Activated naive CD4-positive, alpha-beta T cell (primary cell): ENCODE measurements at places on chromosomes 7 and 10.

DNA sequence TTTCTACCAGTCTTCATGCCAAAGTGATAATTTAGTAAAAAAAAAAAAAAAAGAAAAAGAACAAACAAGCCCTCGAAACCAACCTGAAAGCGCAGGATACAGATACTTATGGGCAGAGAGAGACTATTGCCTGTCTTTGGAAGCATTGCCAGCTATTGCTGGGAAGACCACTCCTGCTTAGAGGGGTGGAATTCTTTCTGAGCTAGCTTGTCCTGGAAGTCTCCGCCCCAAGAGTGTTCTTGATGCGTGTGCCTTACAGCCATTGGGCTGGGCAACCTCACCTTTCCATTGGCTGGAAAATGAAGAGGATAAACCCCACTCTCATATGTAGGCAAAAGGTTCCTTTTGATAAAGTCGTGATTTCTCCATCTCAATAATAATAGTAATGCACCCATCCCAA, 19.9 kb upstream of the INSYN2A start:
- DNase-seq = no peak

GRCh38 chr7:76047811-76048667, at the start of the genes MDH2 and STYXL1:
Gene MDH2, plus strand, starts transcription at chr7:76048106. Its CDS starts 55 bp downstream, at chr7:76048161.
Gene STYXL1, minus strand, starts transcription at chr7:76048000. Its CDS starts 17,477 bp downstream, at chr7:76030523.
- DNase-seq = peak; percentile 71

DNA sequence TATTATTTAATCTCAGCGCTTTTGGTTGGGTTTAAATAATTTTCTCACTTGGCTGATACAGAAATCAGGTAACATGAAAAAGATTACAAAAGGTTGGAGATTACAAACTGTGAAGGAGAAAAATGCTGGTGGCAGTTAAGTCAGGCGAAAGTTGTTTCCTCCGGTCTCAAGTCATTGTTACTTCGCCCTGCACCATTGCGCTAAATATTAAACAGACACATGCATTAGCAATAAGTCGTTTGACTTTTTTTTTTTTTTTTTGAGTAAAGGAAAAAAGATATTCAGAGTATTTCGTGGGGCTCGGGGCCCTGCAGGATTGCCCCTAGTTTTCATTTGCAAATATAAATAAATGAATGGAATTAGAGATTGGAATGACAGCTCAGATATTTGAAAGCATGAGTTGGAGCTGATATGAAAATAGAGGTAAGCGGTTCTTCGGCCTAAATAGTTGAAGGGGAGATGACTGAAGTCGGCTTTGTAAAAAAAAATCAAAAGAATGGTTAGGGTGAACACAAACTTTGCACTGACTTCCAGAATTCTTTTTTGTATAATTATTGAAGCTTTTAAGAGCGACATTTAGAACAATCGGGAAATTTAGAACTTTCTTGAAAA, 914 bp downstream of the SDHAF3 start:
- DNase-seq = no peak

- no peak for DNase-seq
Observed at GRCh38 chr10:115974351-115974750, 298.7 kb downstream of the GFRA1 start.

- DNase-seq = no peak
Observed at GRCh38 chr7:13282377-13282980, 595.0 kb downstream of the ARL4A start.

DNA sequence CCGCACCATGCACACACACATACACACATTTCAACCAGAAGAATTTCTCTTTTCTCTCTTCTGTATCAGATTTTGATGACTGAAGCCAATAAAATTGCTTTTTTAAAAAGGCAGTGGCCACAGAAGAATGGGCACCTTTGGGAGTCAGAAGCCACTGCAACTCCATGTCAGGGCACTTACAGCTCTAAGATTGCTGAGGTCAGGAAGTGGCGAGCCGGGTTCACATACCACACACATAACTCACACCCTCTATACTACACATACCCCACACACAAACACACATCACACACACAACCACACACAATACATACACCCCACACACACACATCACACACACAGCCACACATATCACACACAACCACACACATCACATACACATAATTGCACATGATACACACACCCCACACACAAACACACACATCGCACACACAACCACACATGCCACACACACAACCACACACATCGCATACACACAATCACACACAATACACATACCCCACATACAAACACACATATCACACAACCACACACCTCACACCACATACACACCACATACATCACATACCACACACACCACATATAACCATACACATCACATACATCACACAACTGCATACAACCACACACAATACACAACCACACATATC, 31.2 kb downstream of the GPRIN2 start:
- DNase-seq = no peak

GRCh38 chr7:82039621-82040020, 269.8 kb upstream of the HGF start:
- no peak for DNase-seq

GRCh38 chr7:92932450-92932849, 96.1 kb upstream of the CDK6 start:
- DNase-seq = no peak

- no peak for DNase-seq
Observed at GRCh38 chr7:127114742-127115265, 137.9 kb downstream of the GRM8 start.

GRCh38 chr10:20709708-20710107, 187.4 kb downstream of the NEBL start:
- DNase-seq = no peak

- DNase-seq = peak; percentile 1
Observed at GRCh38 chr7:129989466-129989865, 36.7 kb upstream of the UBE2H start.

GRCh38 chr10:71053169-71053895, 159.0 kb upstream of the UNC5B start:
- DNase-seq = no peak

- DNase-seq = no peak
Observed at GRCh38 chr10:6108631-6109443, 20.0 kb downstream of the RBM17 start.

- no peak for DNase-seq
Observed at GRCh38 chr10:132977076-132977475, 34.7 kb upstream of the CFAP46 start.

- no peak for DNase-seq
Observed at GRCh38 chr7:149085866-149086265, 4.7 kb downstream of the ZNF786 start.

DNA sequence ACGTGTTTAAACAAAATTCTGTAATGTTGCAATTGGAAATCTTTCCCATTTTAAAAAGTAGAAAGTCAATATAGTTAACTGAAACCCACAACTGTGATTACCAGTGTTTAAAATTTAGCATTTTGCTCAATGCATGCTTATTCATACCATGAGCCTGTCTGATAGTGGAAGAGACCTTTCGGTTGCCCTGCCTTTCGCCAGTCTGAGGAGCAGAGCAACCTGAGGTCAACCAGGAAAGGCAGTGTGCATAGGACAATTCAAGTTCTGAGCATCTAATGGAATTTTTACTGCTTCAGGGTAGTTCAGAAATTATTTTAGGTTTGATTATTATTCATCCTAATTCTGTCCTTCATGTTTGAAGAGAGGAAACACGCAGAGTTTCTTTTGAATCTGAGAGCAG, 100.8 kb downstream of the CUBN start:
- DNase-seq = no peak

- DNase-seq = no peak
Observed at GRCh38 chr10:132674311-132674710, 111.6 kb downstream of the NKX6-2 start.

DNA sequence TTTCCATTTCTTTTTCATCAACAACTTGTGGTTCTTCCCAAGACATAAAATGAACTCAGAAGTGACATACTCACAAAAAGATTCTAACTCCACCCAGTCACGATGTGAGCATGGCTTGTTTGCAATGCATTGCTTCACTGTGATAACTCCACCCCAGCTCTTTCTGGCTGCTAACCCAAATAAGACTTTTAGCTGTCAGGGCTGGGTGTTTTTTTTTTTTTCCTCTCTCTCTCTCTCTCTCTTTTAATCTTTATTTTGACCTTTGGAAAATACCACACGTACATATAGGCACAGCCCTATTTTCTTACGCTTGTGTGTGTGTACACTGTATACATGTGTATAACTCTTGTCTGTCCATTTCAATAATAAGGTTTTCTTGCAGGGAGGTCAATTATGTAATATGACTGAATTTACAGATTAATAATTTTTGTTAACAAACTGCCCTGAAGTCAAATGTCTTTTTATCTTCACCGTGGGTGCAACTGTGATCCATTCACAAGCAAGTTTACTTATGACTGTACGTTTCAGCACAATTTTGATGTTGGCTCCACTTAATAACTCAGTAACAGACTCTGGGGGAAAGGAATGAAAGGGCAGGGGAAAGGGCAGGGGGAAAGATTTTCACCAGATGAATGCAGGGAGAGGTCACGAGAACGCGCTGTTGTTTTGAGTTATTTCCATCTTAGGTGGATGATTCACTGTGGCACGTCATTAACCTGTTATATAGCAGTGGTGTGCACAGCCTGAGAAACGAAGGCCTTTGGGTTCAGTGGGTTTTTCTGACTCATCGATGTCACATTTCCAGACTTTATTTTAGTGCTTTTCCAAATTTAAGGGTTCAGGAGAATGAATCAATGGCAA, 49.1 kb downstream of the APBB1IP start:
- no peak for DNase-seq

- no peak for DNase-seq
Observed at GRCh38 chr10:63603709-63604445, 82.7 kb downstream of the REEP3 start.

DNA sequence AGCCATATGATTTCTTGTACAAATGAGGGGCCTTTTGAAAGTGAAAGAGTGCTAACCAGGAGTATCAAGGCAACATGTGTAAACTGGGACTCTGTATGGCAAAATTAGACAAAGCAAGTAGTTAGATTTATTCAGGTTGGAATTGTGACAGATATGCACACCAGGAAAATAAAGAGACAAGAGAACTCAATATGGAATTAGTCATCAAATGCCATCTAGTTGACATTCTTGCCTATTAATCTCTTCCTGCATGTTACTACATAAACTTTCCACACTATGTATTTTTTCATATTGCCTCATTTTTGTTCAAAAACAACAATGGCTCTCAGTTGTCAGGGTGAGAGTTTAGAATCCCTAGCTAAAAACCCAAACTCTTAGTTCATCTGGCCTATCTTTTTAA, 799.0 kb downstream of the NRG3 start:
- DNase-seq = no peak

- no peak for DNase-seq
Observed at GRCh38 chr7:22402250-22402649, 45.3 kb upstream of the RAPGEF5 start.

GRCh38 chr7:128259131-128260061, 18.3 kb downstream of the LEP start:
- DNase-seq = no peak

DNA sequence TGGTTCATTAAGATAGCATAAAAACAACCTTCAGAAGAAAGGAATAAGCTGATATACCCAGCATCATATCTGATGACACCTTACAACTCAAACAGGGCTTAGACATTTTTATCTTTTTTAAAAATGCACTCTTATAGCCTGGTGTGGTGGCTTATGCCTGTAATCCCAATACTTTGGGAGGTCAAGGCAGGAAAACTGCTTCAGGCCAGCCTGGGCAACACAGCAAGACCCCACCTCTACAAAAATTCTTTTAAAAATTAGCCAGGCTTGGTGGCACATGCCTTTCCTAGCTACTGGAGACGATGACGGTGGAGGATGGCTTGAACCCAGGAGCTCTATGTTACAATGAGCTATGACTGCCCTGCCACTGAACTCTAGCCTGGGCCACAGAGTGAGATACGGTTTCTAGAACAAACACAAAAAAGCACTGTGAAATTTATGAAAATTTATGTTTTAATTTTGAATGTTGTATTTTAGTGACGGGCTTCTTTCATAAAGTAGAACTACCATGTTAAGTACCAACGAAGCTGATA, 12.3 kb upstream of the KMT2E start:
- no peak for DNase-seq

GRCh38 chr7:158537516-158537882, 50.1 kb downstream of the PTPRN2 start:
- no peak for DNase-seq

- DNase-seq = no peak
Observed at GRCh38 chr7:7164591-7164990, 17.8 kb upstream of the C1GALT1 start.

DNA sequence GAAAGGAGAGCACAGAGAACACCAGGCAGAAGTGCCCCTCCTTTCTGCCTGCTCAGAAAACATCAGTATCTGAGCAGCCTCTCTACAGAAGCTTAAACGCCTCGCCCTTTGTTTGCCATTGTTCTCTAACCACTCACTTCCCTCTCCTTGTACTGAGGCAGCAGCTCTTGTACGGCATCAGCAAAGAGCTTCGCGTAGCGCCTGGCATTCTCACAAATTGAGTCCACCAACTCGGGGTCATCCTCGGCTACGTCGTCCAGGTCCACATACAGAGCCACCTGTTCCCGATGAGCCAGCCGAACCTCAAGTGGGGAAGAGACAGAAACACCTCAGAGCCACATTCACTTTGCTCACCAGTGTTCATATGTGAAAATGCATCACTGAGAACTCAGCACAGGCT, 1.7 kb downstream of the MCM7 start:
- no peak for DNase-seq

DNA sequence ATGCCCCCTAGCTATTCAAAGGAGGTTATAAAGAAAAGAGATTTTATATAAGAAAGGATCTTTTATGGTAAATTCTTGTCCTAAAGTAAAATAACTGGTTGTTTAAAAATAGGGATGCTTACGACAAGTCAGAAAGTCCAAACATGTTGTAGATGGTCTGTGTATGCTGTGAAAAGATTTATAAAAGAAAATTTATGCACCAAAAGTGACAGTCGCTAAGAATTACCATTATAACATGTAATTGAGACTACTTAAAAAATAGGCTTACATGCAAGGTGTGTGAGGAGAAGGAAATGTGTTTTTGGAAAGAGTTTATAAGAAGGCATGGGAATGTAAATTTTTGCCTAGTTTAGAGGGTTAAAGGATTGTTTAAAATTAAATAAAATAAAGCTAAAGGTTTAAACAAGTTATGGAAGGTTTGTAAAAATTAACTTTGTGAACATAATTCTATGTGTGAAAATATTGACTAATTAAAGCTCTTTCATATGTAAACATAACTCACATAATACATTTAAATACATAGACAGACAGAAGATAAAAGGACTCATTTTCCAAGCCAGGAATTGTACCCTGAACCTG, 118.5 kb downstream of the LYZL1 start:
- no peak for DNase-seq

DNA sequence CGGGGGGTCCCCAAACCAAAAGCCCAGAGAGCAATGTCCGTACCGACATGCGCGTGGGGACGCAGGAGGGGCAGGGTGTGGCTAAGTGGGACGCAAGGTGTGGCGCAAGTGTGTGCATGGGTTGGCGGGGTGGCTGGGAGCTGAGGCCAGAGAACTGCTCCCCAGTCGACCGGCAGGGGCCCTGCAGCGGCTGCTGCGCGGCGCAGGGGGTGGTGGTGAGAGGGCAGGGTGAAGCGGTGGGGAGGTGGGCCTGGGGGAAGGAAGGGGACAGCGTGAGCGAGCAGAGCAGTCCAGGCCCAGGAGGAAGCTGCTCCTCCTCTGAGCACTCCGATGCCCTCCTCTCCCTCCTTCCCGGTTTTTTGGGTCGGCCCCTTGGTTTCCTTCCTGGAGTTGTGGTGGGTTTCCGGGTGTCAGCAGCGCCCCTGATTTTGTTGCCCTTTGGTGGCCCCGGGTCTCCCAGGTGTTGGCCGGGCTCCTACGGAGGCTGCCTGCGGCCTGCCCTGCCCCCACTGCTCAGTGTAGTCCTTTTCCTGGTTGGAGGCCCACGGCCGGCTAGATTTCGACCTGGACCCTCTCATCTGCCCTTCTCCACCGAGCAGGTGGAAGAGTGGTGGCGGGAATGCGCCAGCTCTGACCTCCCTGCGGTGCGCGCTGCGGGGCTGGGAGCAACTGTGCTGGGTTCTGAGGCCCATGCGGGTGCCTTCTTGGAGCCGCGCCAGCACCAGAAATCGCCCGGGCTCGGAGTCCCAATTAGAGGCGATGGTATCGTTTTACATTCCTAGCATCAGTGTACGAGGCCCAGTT, 40.5 kb upstream of the COMTD1 start:
- DNase-seq = no peak
